Mucosa of descending colon (tissue), 3 donors: ENCODE measurements at places on chromosomes 16 and 17. TPM values are rescaled to one million over a fixed set of nuclear protein-coding genes. Genes with fewer than 3 reads are reported as not detected.

Gene EVI2B
- total RNA-seq = 3.3 TPM

Gene TXNDC17
- total RNA-seq = 52.2 TPM

Gene XPO6
- total RNA-seq = 138 TPM

Gene CDRT15
- total RNA-seq = not detected

Gene STX4
- 87.7 TPM for total RNA-seq

Gene UTS2R
- not detected for total RNA-seq

Gene TRPV3
- total RNA-seq = 17.8 TPM

Gene MRPS23
- 15.1 TPM for total RNA-seq

Gene SOCS3
- total RNA-seq = 21.9 TPM

Gene TOX3
- total RNA-seq = 16.0 TPM

Gene MAF
- 48.1 TPM for total RNA-seq

Gene DNAH17
- total RNA-seq = 0.17 TPM

Gene CCDC40
- 5.9 TPM for total RNA-seq

Gene PPL
- 10.8 TPM for total RNA-seq

Gene SCNN1G
- 4.2 TPM for total RNA-seq

Gene GPR179
- total RNA-seq = 0.38 TPM

Gene ZNF205
- 8.5 TPM for total RNA-seq

Gene MTMR4
- 38.9 TPM for total RNA-seq

Gene TMEM114
- 0.60 TPM for total RNA-seq
